ENCODE measurements at places on chromosomes 4 and X.

DNA sequence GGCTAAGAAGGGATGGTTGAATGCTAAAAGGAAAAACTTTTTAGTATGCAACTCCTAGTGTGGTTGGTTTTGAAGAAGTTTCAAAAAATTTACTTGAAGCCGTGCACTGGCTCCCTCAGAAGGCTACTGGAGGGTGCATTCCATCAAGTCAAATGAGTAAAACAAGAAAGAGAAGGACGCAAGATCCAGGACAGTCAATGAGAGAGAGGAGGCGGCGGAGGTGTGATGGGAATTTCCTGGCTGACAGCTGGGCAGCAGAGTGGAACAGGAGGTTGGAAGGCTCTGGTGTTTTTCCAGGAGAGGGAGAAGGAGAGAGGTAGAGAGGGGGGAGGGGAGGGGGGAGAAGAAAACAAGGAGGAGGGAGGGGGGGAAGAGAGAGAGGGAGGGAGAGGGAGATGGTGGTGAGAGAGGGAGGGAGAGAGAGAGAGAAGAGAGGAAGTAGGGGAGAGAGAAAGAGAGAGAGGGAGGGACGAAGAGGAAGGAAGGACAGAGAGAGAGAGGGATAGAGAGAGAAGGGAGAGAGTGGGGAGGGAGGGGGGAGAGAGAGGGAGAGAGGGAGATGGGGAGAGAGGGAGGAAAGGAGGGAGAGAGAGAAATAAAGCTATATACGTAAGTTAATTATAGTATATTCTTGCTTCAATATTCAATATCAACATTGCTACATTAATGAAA, 126.4 kb downstream of the SH3KBP1 start:
- no peak for DNase-seq

DNA sequence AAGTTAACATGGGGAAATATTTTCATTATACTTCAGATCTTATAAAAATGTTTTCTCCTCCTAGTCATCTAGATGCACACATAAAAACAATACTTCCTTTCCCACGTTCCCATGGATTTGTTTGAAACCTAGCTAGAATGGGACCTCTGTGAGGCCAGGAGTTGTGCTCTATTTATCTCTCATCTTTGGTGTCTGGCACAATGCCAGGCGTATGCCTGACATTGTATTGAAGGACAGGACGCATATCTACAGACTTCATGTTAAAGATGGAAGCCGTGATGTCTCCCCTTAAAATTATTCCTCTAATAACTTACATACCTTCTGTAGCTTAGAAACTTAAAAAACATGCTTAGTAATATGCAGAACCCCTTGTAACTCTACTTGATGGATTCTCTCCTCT, 394.5 kb upstream of the FAT1 start:
- no peak for DNase-seq

DNA sequence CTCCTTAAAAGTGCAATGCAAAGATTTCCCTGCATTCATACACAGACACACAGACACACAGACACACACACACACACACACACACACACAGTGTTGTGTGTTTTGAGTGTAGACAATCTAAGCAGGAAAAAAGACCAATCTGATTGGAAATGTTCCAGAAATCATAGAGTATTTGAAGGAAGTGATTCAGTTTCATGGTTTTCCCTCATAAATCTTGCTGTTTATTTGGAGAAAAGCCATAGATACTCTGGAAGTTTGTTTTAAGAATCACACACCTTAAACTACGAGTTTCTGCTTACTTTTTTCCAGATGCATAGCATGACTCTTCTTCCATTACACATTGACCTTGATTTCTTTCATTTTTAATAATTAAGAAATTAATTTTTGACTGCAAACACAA, 298.5 kb upstream of the BMP3 start:
- DNase-seq = peak; percentile 7

DNA sequence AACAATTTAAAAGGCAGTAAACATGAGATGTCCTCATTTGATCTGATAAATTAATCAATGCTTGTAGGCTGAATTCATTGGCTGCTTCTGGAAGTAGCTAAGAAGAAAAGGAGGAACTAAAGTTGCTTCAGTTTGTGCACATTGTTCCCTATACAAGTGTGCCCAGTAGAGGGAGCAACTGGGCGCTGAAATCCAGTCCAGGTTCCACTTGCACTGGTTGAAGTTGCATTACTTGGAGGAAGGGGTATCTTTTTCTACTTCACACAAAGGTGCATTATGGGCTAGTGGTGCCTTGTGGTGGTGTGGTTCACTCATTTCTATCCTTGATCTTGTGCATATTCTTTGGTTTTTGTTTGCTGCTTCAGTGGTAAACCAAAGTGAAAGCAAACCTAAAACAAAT, 67.9 kb upstream of the SOX3 start:
- DNase-seq = peak; percentile 1

DNA sequence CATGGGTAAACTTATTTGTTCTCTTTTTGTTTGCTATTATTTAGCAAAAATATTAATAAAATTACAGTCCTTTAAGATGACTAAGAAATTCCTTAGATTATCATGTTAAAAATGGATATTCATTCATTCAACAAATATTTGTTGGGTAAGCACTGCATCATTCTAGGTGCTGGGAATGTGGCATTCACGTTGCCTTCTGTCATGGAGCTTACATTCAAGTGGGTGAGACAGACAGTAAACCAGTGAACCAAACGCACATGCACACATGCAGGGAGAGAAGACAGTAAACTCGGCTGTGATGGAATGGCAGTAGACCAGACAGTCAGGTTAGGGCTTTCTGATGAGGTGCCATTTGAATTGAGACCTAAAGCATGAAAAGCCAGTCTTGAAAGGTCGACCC, 91.8 kb downstream of the STOX2 start:
- DNase-seq = peak; percentile 9

GRCh38 chrX:112865464-112866025, 24.9 kb upstream of the AMOT start:
- DNase-seq = no peak

- no peak for DNase-seq
Observed at GRCh38 chr4:36551697-36552214, 270.3 kb downstream of the DTHD1 start.

DNA sequence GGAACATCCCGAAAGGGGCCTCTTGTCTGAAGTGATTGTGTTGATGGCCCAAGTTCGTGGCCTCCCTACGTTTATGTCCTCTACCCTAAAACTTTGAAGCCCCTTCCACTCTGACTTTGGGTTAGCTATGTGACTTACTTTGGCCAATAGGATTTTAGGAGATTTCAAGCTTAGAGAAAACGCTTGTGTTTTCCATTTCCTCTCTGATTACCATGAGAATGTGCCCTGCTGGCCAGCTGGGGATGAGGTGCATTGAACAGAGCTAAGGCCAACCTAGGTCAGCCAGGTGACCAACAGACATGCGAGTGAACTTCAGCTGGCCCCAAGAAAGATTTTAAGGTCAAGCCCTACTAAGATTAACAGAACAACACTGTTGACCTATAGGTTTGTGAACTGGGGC, 82.4 kb downstream of the SLC2A9 start:
- DNase-seq = no peak

GRCh38 chr4:119027811-119028210, 107.8 kb upstream of the MYOZ2 start:
- DNase-seq = no peak
